Activated CD4-positive, alpha-beta T cell treated with anti-CD3 and anti-CD28 coated beads, Interleukin-2, amount 10 ng/mL, durations not matched to agents 7 days and 5 days (primary cell): ENCODE measurements at places on chromosomes 3 and 15.

- DNase-seq = no peak
Observed at GRCh38 chr3:24502690-24503089, 8.0 kb upstream of the THRB start.

- DNase-seq = no peak
Observed at GRCh38 chr3:170327040-170327808, 30.3 kb upstream of the SKIL start.

DNA sequence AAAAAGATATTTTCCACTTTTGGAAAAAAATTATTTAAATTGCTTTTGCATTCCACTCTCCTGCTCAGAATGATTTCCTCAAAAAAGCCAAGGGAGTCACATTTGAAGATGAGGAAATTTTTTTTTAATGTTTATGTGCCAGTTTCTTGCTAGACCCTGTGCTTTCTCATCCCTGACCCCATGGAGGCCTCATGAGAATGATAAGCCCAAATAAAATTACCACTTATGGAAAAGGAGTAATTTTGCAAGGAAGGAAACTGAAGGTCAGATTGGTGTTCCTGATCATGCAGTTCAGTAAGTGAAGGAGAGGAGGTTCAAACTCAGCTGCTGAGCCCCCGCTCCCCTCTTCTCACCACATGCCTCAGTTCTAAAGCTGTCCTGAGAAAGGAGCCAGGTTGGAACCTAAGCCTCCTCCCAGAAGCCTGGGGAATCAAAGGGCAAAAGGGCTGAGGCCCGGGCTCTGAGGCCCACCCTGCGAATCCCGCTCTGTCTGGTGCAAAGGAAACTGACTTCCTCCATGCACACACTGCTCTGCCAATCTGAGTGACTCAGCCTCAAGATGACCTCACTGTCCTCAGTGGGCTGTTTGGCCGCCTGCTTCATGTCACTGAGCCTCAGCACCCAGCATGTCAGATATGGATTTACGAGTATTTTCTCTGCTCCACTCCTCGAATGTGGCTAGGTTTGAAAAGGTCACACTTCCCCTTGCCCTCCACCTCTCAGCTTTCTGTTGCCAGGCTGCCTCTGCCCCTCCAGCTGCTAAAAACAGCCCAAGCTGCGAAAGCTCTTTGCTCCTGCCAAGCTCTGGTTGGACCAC lies 56.9 kb upstream of the FLNB start:
- no peak for DNase-seq

DNA sequence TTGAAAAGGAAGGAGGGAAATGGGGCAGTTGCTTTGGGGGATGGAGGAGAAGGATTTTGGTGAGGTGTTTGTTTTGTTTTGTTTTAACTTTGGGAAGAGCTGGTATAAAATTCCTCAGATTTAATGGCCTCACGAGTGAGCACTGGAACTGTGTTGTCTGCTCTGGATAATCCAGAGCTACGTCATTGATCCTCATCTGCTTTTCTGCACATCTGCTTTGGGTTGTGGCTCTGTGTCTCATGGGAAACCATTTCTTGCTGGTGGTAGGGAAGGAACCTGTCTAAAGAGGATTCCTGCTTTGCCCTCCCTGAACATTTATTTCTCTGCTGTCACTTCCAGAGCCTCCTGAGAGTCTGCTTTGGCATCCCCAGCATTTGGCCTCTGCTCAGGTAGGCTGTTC lies 3.1 kb downstream of the SNRK start:
- no peak for DNase-seq

GRCh38 chr15:71889385-71889784 lies 79.0 kb downstream of the NR2E3 start:
- no peak for DNase-seq

DNA sequence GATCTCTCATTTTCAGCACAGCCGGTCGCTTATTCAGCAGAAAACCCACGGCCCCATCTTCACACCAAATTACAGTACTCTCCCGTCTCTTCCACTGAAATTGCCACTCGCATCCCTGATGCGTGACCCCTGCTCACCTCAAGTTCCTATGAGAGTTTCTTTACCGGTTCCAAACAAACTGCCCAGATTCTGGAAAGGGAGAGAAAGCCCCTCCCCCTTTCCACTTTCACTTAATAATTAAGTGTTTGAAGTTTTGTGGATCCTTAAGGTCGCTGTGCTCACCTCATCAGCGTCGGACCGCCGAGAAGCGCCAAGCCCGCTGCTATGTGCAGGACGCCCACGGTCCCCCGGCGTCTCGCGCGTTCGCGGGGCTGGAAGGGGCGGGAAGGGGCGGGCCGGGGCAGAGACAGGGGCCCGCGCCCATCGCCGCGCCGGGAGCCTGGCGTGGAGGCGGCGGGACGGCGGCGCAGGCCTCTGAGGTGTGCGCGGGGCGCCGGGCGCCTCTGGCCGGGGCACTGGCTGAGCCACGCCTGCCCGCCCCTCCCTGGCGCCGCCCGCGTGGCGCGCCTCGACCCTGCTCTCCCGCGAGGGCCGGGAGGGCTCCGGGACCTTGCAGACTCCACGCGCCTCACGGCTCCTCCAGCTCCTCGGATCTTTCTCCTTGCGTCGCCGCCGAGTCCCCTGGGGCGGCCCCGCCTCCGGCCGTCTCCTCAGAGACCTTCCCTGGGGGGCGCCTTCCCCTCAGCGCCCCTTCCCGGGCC lies at the start of gene GPR156:
Gene GPR156 (minus strand): TSS at position 476 of the 761 bp plus-strand sequence. CDS start 41,124 bp downstream, outside the sequence.
- no peak for DNase-seq

- no peak for DNase-seq
Observed at GRCh38 chr3:13080026-13080425, 6.8 kb upstream of the IQSEC1 start.

DNA sequence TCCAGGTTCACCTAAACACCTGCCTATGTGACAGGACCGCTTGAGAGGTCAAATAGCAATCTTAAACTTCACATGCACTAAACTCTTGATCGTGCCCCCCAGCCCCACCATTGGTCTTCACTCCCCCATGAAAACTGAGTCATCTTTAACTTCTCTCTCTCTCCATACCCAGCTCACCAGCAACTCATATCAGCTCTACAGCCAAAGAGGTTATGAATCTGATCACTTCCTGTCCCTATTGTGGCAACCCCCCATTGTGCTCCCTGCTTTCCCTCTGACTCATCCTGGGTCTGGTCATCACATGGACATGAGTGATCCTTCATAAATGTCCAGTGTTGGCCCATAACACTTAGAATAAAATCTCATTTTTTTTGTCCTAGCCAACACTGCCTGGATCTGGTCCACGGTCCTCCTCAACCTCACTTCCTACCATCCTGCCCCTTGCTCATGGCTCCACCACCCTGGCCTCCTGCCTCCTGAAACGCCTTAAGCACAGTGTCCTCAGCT lies 103.4 kb upstream of the HACD2 start:
- DNase-seq = no peak

GRCh38 chr3:137219801-137220445 lies 262.1 kb downstream of the IL20RB start:
- no peak for DNase-seq
